ENCODE measurements at places on chromosomes 4 and X. TPM values are rescaled to one million over a fixed set of nuclear protein-coding genes. Genes with fewer than 3 reads are reported as not detected.

The NAT8L gene
- total RNA-seq, result 0.40 TPM

The EGF gene
- not detected for total RNA-seq

The GPRIN3 gene
- 66.9 TPM for total RNA-seq

The PAGE4 gene
- not detected for total RNA-seq

The ZFP92 gene
- 1.7 TPM for total RNA-seq

The SSX1 gene
- not detected for total RNA-seq

The ADRA2C gene
- not detected for total RNA-seq

The NAA11 gene
- not detected for total RNA-seq

The HDX gene
- 1.4 TPM for total RNA-seq

The PDE5A gene
- total RNA-seq, result 0.18 TPM

The HSPA4L gene
- 1.3 TPM for total RNA-seq

The IBSP gene
- not detected for total RNA-seq

The SMIM31 gene
- total RNA-seq, result not detected

The GLUD2 gene
- total RNA-seq, result 0.80 TPM

The GLRA2 gene
- total RNA-seq, result not detected

The LINC00632 gene
- total RNA-seq, result not detected

The FOXR2 gene
- not detected for total RNA-seq

The CABS1 gene
- total RNA-seq, result not detected

The SPANXN3 gene
- total RNA-seq, result not detected

The SPANXA2 gene
- not detected for total RNA-seq

The EXOC1L gene
- total RNA-seq, result not detected

The MAGEC1 gene
- not detected for total RNA-seq

The GAR1 gene
- total RNA-seq, result 29.9 TPM

The NPY1R gene
- total RNA-seq, result not detected

The GAGE2A gene
- total RNA-seq, result not detected

The ESX1 gene
- not detected for total RNA-seq

The PHKA1 gene
- 1.1 TPM for total RNA-seq

The HUWE1 gene
- 342 TPM for total RNA-seq

The ELF4 gene
- 52.7 TPM for total RNA-seq

The GIMD1 gene
- total RNA-seq, result not detected

The MAGEB17 gene
- not detected for total RNA-seq

The BEND2 gene
- not detected for total RNA-seq

The TMEM47 gene
- total RNA-seq, result not detected

The SPON2 gene
- total RNA-seq, result 28.0 TPM

The RRH gene
- 0.32 TPM for total RNA-seq

The LAS1L gene
- 51.2 TPM for total RNA-seq

The PNMA6F gene
- not detected for total RNA-seq

The FGB gene
- total RNA-seq, result not detected

The SPARCL1 gene
- not detected for total RNA-seq

The FAM133A gene
- not detected for total RNA-seq

The MAPK10 gene
- total RNA-seq, result not detected

The CD38 gene
- total RNA-seq, result 179 TPM

The SYTL4 gene
- total RNA-seq, result not detected

The STARD8 gene
- 0.64 TPM for total RNA-seq

The SPANXB1 gene
- total RNA-seq, result not detected

The CFAP47 gene
- total RNA-seq, result not detected

The MAGEA8 gene
- total RNA-seq, result not detected

The MID1IP1 gene
- 57.9 TPM for total RNA-seq

The STEEP1 gene
- 21.4 TPM for total RNA-seq

The F8 gene
- 15.0 TPM for total RNA-seq

The CHRDL1 gene
- total RNA-seq, result not detected

The NPFFR2 gene
- total RNA-seq, result not detected

The CDS1 gene
- not detected for total RNA-seq
